ENCODE measurements at places on chromosomes 16 and 17.

GRCh38 chr17:71777048-71777640, 343.7 kb upstream of the SOX9 start:
- DNase-seq, result no peak

- DNase-seq, result peak; percentile 18
Observed at GRCh38 chr16:85302018-85302847, 190.0 kb upstream of the CIBAR2 start.

DNA sequence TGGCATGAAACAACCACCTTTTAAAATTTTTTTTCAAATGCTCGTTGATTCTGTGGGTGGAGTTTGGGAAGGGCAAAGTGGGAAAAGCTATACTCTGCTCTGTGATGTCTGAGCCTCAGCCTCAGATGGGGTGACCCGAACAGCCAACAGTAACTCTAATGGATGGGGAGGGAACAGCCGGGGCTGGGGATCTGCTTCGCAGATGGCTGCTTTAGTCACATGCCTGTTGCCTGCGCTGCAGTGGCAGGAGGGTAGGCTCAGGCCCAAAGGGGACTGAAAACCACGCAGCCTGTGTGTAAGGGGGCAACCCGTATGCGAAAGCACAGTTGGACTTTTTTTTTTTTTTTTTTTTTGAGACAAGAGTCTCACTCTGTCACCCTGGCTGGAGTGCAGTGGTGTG, 14.9 kb upstream of the MAPK3 start:
- DNase-seq, result no peak

DNA sequence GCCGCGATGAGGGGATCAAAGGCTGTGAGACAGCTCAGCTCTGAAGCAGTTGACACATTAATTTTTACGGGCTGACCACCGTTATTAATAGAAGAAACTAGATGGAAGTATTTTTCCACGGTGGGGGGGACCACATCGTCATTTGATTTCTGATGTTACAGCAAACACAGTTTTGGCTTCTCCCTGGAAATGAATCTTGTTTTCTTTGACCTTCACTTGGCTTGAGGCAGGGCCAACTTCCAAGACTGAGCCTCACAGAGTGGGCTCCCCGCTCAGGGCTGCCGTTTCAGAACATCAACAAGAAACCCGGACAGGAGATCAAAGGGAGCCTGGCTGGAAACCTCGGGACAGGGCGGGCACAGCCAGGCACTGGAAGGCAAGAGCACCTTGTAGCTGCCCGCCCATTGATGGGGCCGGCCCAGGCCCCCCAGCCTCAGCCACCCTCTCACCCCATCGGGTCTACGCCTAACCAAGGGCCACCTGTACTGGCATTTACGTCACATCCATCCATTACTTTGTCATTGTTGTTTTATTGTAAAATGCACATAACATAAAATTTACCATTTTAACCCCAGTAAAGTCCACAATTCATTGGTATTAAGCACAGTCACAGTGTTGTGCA, 124.6 kb downstream of the C16orf95 start:
- DNase-seq, result no peak

DNA sequence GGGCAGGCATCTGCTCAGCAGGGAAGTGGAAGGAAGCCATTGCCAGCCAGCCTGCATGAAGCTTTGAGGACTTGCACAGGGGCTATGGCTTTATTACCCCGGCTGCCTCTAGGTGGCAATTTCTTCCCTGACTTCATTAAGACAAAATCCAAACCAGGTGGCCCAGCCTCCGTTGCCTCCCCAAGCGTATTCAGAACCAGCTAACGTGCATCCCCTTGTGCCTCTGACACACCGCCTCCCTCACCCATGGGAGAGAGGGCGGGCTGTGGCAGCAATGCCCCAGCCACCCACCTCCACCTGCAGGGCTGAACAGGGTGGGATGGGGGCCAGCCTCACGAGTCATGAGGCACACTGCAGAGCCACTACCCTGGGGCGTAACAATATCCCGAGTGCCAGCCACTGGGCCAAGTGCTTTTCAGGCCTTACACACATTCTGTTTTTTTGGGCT, 6.8 kb downstream of the KIFC3 start:
- peak; percentile 55 for DNase-seq

- no peak for DNase-seq
Observed at GRCh38 chr17:42985225-42985624, 4.9 kb downstream of the RUNDC1 start.

- no peak for DNase-seq
Observed at GRCh38 chr17:69581061-69581961, 166.8 kb downstream of the MAP2K6 start.

- DNase-seq, result no peak
Observed at GRCh38 chr17:75959051-75959838, 18.4 kb upstream of the FBF1 start.

DNA sequence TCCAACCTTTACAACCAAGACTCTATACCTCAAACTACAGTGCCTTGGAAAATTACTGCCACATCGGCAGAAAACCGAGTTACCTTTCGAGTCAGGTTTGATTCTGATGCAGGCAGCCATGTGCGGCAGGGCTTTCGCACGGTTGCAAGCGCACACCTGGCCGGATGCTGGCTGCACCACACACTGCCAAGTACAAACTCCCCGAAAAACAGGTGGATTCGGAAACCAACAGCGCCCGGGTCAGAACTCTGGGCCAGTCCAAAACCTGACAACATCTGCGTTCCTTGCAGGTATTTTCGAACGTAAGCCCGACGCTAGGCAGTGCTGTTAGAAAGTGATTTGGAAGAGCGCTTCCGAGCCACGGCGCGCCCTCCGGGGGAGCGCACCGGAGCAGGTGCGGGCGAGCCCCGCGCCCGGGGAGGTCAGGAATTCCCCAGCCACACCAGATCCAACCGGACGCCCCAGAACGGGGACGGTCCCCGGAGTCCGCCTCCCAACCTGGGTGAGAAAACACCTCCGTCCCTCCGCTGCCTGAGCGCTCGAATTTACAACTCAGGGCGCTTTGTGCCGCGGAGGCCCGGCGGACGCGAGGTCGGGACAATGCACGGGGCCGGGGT, 1.2 kb downstream of the USP7 start:
- DNase-seq, result peak; percentile 43

DNA sequence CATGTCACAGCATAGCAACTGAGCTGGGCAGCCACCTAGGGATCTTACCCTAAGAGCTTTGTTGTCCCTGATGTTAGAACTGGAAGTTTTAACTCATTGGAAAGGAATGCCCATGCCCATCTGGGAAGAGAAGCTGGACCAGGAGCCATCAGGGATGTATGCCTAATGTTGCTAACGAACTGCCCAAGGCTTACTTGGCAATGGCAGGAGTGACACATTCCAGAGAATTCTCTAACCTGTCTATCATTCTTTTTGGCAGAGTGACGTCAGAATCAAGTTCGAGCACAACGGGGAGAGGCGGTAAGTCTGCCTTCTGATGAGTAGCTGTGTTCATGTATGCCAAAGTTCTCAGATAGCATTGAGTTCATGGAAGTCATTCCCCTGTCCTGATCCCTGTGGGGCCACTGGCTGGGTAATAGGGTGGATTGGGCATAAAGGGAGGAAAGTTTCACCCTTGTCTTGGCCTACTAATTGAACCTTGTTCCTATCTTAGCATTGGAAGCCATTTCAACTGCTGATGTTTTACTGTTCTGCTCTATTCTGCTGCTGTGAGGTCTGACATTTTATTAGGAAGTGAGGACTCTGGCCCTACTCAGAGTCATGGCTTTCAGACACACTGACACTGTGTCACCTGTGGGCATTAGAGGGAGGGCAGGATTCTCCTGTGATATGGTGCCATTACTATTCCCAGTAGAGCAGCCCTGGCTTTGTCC, 23.7 kb downstream of the MAP3K3 start:
- DNase-seq, result peak; percentile 62

DNA sequence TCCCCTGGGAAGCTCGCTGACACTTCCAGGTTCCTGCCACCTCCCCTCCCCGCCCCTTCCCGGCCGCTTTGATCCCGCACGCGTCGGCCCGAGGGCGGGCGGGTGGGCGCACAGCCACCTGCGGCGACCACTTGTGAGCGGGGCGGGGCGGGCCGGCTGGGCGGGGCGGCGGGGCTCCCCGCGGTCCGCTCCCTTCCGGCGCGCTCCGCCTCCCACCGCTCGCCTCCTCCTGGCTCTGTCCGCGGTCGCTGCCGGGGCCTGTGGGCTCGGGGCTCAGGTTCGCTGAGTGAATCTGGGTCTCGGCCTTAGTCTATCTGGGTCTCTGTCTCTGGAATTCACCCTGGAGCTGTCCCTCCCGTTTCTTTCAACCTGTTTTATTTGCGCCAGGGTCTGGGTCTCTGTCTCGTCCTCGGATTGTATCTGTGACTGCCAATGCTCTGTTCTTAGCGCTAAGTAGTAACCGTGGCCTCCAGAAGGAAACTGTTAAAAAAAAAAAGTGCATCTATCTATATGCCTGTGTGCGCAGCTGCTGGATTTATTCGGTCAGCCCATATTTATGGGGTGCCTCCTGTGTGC, 2.7 kb upstream of the HES7 start:
- no peak for DNase-seq

- DNase-seq, result no peak
Observed at GRCh38 chr17:78665952-78666920, 89.0 kb upstream of the DNAH17 start.

GRCh38 chr17:41396340-41396739, 1.1 kb downstream of the KRT31 start:
- DNase-seq, result no peak

DNA sequence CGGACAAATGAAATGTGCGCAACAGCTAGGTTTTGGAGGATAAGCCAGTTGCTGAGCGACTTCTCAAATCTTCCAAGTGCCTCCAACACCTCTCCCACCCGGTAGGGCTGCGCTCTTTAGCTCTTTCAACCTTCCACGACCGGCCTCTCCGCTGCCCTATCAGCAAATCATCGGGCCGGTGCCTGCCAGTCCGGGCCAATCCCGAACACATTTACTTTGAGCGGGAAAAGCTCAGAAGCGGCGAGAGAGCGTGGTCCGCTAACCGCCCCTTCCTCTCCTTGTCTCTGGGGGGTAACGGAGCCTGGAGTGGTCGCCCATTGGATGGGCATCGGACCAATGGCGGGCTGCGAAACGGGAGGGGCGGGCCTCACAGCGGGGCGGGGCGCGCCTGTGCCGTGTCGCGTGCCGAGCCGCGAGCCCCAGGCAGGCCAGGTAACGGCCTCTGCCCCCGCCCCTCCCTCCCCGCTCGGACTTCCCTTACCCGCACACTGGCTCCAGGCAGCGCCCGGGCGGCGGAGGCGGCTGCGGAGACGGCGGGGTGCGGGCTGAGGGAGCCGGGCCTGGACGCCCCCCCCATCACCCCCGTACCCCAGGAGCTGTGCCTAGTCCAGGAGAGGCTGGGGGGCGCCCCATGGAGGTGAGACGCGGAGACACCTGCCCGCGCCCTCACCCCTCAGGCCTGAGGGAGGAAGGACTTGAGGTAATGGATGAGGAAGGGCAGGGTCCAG, at the start of gene MEIOC:
TSS of gene MEIOC (plus strand) at position 486 of the 728 bp plus-strand sequence. CDS start at position 632, 146 bp downstream.
- DNase-seq, result peak; percentile 55

- no peak for DNase-seq
Observed at GRCh38 chr16:7334801-7335560, 2.3 kb downstream of the RBFOX1 start.

DNA sequence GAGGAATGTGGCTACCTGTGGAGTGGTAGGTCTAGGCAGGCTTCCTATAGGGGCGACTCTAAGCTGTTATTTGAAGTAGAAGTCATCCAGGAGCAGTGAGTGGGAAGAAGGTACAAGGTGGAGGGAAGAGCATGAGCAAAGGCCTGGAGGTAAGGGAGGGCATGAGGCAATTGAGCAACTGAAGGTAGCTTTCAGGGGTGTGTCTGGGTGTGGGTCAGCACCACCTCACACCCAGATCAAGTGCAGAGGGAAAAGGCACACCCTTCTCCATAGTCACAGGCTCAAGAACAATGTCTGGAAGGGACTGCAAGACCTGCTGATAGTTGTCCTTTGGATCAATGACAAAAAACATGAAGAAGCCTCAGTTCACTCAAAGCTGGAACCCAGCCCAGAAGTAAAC, 46.5 kb upstream of the IRX6 start:
- DNase-seq, result no peak

GRCh38 chr17:47299239-47299910, 24.4 kb upstream of the EFCAB13 start:
- no peak for DNase-seq

DNA sequence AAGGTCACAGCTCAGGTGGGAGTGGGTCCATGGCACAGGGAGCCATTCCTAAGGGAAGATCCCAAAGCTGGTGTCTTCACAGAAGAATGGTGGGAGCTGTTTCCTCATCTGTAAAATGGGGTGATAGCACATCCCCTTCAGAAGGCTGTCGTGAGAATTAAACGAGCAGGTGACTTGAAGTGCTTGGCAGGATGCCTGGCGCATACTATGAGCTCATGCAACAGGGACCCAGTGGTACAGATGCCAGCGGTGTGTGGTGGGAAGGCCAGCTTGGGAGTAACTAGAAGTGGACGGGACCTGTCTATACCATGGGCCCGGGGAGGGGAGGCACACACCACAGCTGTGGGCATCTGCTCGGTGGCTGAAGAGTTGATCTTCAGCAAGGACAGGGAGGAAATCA, 189.3 kb upstream of the TNRC6C start:
- no peak for DNase-seq

- DNase-seq, result no peak
Observed at GRCh38 chr17:37310940-37311339, 64.8 kb upstream of the C17orf78 start.

- DNase-seq, result peak; percentile 86
Observed at GRCh38 chr17:57255776-57256681, at the start of gene MSI2. Gene MSI2, plus strand, starts transcription at chr17:57256523. Its CDS starts 220 bp downstream, at chr17:57256743.

GRCh38 chr16:27549464-27549745, 308 bp downstream of the GTF3C1 start:
- DNase-seq, result peak; percentile 35

- no peak for DNase-seq
Observed at GRCh38 chr16:1723450-1724147, 17.6 kb downstream of the MAPK8IP3 start.

DNA sequence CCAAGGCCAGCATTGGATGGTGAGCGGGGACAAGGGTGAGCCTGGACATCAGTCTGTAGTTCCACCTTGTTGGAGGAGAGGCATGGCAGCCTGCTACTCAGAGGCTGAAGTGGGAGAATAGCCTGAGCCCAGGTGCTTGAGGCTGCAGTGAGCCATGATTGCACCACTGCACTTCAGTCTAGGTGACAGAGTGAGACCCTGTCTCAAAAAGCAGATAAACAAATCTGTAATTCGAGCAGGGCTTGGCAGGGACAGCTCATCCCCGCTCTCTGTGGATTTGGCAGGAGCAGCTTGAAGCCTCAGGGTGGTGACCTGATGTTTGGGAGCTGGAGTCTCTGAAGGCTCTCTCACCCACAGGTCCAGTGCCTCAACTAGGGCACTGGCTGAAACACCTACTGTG, 38.6 kb upstream of the ZCCHC14 start:
- DNase-seq, result no peak

- peak; percentile 81 for DNase-seq
Observed at GRCh38 chr16:85557083-85557970, 55.8 kb upstream of the GSE1 start.

DNA sequence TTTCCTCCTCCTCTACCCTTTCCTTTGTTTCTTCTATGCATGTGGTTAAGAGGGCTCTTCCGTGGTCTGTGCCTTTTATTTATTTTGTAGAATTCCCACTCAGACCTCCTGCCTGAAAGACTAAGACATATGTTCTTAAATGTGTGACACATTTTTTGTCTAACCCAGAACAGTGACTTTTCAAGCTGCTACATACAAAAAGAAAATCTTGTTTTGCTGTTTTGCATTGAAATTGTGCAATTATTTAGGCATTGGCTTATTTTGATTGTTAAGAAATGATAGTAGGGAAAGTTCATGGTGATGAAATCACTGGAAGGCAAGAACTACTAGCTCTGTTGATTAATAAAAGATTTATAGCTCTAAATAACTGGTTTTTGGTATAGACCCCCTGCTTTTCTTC, 76.8 kb downstream of the TUBD1 start:
- no peak for DNase-seq

GRCh38 chr17:27631411-27631760, 398 bp downstream of the LGALS9 start:
- DNase-seq, result no peak

- no peak for DNase-seq
Observed at GRCh38 chr16:66651474-66651765, 45.1 kb downstream of the CMTM4 start.
